Stimulated activated CD4-positive, alpha-beta T cell treated with anti-CD3 and anti-CD28 coated beads, Interleukin-1b, Interleukin-23, amount 100 ng/mL, for 48 hours (primary cell): ENCODE measurements at places on chromosomes 5 and 9.
A peak's percentile ranks its signal among the peaks of the same experiment; 100 is the strongest.

DNA sequence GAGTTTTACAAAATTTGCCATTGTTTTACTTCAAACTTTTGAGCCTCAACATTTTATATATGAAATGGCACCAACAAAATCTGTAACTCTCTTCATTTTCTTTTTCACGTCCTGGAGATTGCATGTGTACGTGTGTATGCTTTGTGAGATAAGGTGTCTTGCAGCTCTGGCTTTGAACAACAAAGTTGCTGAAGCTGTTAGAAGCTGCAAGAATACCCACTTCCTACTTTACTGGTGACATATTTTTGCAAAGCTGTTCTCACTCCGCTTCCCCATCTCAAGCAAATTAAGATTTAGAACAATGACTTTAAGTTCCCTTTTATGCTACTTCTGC lies 41.8 kb downstream of the FYB1 start:
- DNase-seq = no peak

DNA sequence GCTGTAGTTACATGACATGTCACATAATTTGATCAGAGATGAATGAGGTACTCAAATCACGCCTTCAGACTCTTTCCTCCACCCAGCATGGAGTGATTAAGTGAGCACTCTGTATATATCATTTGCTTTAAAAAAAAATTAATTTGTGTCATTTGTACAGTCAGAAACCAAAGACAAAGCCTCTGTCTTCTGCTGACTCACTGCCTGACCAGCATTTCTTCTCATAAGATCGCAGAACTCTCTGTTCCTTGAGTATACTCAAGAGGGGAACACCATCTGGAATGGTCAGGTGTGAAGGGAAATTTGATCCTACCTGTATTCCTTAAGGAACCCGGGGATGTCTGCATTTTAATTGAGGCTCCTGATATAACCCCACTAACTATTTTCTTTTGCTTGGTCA lies 254.4 kb downstream of the FAM114A2 start:
- DNase-seq = no peak

- DNase-seq = no peak
These were observed 5.4 kb upstream of the CLK4 start for GRCh38 chr5:178632285-178632684.

DNA sequence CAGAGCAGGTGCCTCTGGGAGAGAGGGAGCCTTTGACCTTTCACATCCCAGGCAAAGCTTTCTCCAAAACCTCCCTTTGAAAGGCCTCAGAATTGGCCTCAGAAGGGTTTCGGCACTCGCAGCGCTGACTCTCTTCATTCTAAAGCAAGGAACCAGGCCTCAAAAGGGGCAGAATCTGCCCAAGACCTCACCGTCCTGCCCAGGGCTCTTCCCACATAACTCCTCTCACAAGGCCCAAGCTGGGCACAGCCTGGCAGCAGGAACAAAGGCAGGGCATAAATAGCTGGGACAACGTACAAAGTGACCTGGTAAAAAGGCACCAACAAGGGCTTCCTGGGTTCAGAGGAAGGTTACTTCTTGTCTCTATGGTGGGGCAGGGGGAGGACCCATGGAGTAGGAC lies 166.3 kb upstream of the FSTL4 start:
- no peak for DNase-seq

DNA sequence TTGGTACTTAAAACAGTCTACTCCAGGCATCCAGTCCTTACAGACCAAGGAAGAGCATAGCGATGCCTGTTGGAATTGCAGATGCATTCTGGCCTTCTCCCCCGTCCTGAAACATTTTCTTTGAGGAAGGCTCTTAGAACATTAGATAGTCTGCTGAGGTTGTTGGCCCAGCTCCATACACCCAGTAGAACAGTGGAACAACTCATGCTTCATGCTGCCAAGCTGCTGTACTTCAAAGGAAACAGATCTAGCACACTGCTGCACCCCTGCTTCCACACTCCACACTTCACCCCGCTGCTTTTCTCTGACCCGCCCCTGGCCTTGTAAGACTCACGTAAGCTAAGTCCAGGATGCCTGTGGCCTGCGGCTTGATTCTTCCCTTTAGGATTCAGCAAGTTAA lies 33.4 kb upstream of the NCS1 start:
- no peak for DNase-seq

DNA sequence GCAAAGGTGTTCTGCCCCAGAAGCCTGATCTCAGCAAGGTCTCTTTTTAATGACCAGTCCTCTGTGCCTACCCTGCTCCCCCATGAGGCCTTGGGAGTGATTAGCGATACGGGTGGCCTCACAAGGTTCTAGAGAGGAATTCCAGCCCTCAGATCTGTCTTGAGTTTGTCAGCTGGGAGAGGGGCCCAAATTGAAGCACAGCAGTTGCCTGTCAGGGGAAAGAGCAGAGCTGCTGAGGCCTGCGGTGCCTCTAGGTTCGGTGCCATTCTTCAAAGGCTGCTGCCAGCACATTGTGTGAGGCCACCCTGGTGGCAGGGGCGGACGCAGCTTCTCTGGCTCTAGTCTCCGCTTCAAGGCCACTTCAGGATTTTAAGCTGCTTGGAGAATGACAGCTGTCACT lies 85.7 kb upstream of the GRIA1 start:
- no peak for DNase-seq

- no peak for DNase-seq
These were observed 20.1 kb upstream of the NIM1K start for GRCh38 chr5:43171926-43172325.

DNA sequence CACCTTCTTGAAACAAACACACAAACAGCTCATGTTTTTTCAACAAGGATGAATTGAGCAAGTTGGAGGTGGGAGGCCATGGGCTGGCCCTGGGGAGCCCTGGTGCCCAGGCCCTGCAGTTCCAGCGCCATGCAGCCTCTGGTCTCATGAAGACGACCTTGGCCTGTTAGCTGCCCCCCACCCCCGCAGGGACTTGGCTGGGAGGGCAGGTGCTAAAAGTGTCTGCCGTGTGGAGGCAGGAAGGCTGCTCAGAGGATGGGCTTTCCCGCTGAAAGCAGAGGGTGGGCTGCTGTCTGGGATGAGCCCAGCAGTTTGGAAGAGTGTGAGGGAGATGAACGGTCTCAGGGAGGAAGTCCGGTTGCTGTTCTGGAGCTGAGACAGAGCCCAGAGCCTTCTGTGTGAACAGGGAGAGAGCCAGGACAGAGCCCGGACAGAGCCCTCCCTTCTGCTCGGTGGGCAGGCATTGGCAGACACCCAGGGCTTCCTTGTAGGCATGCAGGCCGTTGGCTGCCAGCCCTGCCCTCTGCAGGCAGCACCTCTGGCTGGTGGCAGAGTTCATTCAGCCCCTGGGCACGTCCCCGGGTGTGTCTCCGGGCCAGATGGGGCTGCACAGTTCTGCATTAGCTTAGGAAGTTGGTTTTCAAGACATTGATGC lies 18.7 kb downstream of the ROPN1L start:
- DNase-seq = no peak

DNA sequence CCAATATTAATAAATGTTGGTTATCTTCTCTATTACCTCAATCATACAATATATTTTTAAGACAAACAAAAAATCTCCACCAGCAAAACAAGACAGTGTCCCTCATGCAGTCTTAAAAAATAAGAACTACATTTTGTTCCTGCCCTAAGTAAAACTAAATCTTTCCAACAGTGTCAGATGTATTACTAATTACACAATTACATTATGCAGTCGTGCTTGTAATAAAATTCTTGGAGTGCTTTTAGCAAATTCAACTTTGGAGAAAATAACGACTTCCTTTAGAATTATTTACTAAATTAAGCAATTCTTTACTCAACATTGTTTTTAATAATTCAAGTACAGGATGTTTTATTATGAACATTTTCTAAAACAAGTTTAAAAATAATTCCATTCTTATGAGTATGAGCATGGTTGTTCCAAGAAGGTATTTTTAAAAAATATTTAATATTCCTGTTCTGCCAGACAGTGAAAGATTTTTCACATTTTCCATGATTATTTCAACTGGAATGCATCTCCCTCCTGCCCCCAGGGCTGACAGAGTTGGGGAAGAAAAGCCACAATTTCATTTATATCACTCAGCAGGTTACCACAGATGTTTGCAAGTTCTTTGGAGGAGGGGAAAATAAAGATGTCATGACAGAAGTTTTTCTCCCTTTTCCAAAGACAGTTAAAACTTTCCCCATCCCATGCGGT lies 137.9 kb downstream of the FAM114A2 start:
- no peak for DNase-seq

GRCh38 chr5:125199968-125200865 lies 453.8 kb upstream of the ZNF608 start:
- DNase-seq = no peak

- DNase-seq = no peak
These were observed 19.0 kb downstream of the DAB2IP start for GRCh38 chr9:121670431-121670830.

DNA sequence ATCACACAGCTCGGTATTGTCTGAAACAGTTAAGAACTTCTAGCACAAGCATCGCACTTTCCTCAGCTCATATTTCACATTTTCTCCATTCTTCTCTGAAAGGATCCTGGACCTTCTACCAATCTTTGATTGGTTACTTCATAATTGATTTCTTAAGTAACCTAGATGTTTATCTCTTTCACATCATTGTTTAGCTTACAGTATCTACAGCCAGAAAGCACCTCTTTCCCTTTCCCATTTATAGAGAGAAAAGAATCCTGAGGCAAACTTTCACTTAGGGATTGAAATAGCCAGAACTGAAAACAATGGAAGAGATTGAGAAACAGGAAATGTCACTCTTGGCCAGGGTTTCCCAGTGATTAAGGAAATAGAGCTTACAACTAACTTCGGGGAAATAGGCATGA lies 2.5 kb downstream of the IL33 start:
- DNase-seq = no peak

DNA sequence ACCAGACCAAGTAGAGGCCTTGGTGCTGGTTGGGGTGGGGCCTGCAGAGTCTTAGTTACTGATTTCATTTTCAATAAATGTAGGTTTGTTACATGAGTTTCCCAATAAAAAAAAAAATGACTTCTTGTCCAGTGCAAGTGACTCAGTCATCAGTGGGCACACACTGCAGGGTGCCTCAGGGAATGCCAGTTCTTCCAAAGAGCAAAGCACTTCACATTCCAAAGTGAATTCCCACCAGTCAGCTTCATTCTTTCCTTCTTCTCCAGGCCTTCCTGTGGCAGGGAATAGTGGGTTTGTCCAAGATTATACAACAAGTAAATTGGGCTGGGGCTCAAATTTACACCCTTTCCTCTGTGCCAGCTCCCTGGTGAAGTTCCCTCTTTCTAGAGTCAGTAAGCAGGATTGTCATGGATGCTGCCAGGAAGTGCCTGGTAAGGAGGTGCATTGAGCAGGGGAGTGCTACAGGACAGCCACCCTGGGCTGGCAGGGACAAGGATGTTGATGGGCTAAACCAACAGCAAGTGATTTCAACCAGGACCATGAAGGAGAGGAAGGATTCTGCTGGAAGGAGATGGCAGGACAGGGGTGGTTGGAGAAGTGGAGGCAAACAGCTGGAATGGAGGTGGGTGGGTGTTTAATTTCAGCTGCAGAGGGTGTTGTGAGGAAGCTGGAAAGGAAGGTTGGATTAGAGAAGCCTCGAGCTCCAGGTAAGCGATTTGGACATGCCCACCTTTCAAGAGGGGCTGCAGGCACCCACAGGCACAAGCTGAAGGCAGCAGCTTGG lies 3.7 kb upstream of the B4GALT7 start:
- DNase-seq = no peak

GRCh38 chr5:134430001-134430569 lies 18.4 kb upstream of the CDKN2AIPNL start:
- DNase-seq = no peak

- no peak for DNase-seq
These were observed 181.8 kb downstream of the ZDHHC21 start for GRCh38 chr9:14511452-14511851.

GRCh38 chr5:174106997-174107655 lies 61.6 kb downstream of the NSG2 start:
- no peak for DNase-seq

DNA sequence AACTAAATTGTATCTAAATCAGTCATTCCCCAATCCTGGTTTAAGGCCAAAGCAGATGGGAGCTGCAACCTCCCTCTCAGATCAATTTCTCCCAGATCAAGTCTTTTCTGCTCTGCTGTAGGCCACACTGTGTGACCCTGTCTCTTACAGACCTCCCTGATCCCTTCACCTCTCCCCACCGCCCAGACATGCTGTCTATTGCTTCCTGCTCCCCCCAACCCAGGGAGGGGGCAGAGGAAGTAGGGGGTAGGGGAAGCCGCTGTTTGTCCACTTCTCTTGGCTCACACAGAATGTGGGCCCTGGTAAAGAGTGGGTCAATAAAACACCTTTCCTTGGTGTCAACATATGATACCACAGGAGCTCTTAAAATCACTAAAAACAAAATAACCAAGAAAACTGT lies 226.3 kb downstream of the ENC1 start:
- DNase-seq = no peak

DNA sequence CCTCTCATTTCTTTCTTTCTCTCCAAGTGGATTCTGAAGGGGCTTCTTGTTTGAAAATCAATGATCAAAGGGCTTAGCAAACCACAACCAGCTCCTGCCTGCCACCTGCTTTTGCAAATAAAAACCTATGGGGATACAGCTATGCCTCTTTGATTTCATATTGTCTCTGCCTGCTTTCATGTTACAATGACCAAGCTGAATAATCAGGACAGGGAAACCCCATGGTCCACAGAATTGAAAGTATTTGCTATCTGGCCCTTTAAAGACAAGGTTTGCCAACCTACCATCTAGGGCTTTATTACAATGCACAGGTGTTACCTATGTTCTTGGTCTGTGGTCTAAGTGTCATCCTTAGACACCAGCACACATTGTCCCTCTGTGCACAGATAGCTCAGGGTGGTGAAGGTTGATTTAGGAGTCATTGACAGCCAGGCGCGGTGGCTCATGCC lies 28.8 kb upstream of the PLIN2 start:
- DNase-seq = no peak

DNA sequence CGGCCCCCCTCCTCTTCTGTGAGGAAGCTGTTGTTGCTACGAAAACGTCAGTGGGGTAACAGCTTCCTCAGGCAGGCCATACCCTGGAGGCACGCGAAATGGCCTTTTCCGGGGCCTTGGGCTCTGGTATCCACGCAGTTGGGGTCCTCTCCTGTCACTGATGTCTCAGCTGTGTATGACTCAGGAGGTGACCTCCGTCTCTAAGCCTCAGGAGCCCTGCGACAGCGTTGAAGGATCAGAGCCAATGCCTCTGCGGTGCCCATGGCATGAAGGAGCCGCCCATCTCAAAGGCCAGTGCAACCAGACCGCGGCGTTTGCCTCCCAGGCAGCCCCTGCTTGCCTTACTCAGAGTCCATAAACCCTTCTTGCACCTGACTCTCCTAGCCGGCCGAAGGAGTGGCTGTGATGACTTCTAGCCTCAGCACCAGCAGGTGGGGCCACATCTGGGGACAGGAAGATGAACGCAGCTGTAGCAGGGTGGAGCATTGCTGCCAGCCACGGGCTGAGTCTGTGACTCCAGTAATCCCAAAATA lies 1.0 kb upstream of the MXD3 start:
- peak; percentile 62 for DNase-seq

DNA sequence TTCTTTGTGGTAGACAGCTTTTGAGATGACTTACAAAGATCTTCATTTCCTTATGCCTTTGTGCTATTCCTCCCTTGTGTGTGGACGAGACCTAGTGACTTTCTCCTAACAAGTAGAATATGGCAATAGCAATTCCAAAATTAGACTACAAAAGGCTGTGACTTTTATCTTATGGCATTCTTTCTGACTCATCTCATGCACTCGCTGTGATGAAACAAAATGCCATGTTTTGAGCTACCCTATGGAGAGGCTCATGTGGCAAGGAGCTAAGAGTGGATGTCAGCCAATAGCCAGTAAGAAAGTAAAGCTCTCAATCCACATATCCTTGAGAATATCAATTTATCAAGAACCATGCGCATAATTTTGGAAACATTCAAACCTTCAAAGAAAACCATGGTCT lies 380.5 kb upstream of the SMC2 start:
- DNase-seq = no peak
